Kidney (tissue), 22 donors: ENCODE measurements at places on chromosomes 1 and 21.

DNA sequence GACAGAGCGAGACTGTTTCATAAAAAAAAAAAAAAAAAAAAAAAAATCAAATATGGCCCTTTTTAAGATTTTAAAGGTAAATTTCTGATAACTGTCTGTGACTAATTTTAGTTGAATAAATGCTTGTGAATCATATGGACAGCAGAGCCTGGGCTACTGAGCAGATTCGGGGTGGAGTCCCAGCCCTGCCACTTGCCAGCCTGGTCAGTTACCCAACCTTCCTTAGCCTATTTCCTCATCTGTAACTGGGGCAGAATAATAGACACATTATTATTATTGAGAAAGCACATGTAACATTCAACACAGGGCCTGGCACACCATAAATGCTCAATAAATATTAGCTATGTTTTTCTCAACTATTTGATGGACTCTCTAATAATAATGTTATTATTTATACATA lies 11.2 kb upstream of the H3-3A start:
- no peaks in the 10 kb centered on the region for H3K4me1 ChIP-seq
- no peak overlapping the region for H3K27ac ChIP-seq
- no peaks in the 10 kb centered on the region for H3K36me3 ChIP-seq

DNA sequence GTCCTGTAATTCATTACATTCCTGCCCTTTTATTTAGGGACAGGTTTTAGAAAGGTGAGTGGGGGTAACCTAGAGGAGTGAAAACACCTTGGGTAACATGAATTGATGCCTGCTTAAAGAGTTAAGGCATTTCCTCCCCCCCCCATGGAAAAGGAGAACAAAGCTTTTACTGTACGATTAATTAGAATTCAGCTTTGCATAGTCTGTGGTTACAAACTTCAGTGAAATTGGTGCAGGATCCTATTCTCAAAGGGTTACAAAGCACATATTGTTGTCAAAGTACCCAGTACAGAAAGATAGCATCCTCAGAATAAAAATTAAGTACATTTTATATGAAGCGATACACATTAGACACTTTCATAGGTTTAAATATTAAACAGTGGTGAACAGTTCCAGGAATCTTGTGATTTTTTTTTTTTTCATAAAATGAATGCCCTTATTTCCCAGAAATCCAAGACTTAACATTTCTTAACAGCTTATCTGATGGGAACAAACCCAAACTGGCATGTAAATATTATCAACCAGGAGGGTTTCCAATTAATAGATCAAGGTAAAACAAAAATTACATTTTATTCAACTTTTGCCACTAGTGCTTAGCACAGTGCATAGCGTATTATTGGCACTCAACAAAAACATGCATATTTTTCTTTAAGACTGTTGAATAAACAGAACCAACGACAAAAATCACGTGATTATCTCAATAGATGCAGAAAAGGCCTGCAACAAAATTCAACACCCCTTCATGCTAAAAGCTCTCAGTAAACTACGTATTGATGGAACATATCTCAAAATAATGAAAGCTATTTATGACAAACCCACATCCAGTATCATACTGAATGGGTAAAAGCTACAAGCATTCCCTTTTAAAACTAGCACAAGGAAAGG lies 172.7 kb downstream of the PDE4B start:
- H3K36me3 ChIP-seq, result no peaks in the 10 kb centered on the region
- no peak overlapping the region for H3K27ac ChIP-seq
- peaks cover 2% of the 10 kb centered on the region for H3K4me1 ChIP-seq
- no peaks in the 10 kb centered on the region for H3K27me3 ChIP-seq
- H3K4me3 ChIP-seq, result no peak overlapping the region

GRCh38 chr1:101697072-101697471 lies 299.7 kb downstream of the OLFM3 start:
- H3K36me3 ChIP-seq, result no peaks in the 10 kb centered on the region
- no peaks in the 10 kb centered on the region for H3K4me1 ChIP-seq
- no peak overlapping the region for H3K27ac ChIP-seq

DNA sequence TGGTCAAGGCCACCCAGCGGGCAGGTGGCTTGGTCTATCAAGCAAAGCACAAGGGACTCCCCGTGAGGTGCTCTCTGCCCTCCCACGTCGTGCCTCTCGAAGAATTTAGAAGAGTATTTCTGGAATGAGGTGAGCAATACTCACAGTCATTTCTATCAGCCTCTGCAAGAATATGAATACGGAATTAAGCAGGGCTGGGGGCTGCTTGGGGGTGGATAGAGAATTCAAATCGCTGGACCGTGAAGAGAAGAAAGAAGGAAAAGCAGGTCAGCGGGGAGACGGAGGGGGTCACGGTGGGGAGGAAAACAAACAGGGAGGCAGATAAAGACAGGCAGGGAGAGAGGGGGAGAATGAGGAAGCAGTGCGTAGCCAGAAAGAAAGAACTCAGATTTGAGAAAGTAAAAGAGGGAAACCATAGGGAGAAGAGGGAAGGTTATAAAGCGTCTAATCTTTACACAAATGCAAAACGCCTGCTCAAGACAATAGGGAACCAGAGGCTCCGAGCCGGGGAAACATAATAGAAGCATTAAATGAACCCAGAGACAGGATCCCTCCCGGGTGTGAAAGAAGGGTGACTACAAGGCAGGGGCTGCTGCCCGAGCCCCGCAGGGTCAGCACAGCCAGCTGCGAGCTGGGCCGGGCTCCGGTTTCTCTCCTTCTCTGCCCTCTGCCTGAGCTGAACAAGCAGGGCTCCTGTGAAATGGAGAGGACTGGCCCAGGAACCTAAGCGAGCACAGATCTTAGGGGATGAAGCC lies 2.1 kb upstream of the EDN2 start:
- no peak overlapping the region for H3K4me3 ChIP-seq
- peak; percentile 79 for DNase-seq
- H3K36me3 ChIP-seq, result no peaks in the 10 kb centered on the region
- H3K27ac ChIP-seq, result peak overlapping the region; percentile 44
- H3K27me3 ChIP-seq, result no peaks in the 10 kb centered on the region

DNA sequence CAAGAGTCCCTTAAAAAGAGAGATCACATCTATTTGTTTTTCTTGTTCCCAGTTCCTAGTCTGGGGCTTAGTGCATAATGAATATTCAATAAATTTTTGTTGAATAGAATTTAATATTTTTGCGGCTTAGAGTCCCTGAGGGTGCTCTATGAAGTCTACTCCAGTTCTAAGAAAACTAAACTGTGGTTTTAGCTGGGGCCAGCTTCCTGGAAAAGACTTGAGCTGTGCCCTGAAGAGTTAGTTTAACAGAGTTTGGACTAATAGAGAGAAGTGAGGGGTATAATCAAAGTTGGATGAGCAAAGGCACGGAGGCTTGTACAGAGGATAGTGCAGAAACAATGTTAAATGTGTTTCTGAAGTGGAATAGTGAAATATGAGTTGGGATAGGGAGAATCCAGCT lies 168.9 kb downstream of the FASLG start:
- DNase-seq, result no peak
- no peaks in the 10 kb centered on the region for H3K27me3 ChIP-seq
- no peaks in the 10 kb centered on the region for H3K36me3 ChIP-seq
- peaks cover 4% of the 10 kb centered on the region for H3K4me1 ChIP-seq

DNA sequence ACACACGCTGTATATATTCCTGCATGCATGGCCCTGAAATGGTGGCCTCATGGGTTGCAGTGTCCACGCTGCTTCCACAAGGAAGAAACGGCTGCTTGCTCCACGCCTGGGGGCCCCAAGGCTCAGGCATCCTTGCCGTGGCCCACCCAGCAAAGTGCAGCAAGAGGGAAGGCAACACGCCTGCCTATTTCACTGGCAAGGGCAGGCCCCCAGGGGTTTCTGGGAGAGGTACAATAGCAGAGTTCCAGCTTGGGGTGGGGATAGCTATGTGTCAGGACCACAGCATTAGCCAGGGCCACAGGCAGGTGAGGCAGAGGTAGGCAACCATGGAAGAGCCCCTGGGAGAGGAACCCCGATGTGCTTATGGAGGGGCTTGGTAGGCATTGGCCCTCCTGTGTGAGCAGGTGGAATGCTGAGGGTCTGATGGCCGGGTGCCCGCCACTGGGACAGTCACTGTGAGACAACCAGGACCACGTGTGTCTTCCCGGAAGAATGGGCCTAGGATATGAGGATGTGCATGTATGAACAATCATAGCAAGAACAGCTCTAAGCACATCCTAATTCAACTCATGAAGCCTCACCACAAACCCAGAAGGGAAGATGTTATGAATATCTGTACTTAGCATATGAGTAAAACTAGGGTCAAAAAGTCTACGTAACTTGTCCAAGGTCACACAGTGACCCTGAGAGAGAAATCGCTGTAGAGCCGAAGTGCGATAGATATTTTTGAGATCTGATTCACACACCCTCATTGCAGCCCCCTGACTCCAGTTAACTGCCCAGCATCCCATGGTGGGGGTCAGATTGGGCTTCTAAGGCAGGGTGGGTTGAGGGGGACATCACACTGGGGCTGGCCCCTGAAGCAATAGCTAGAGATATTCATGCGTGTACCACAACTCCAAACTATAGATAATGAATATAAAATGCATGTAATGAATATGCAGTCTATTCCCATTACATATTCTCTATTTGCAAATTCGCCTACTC lies 11.8 kb downstream of the TFF2 start:
- peak; percentile 24 for DNase-seq
- H3K27me3 ChIP-seq, result no peaks in the 10 kb centered on the region
- H3K4me1 ChIP-seq, result no peaks in the 10 kb centered on the region
- no peak overlapping the region for H3K4me3 ChIP-seq
- no peaks in the 10 kb centered on the region for H3K36me3 ChIP-seq

DNA sequence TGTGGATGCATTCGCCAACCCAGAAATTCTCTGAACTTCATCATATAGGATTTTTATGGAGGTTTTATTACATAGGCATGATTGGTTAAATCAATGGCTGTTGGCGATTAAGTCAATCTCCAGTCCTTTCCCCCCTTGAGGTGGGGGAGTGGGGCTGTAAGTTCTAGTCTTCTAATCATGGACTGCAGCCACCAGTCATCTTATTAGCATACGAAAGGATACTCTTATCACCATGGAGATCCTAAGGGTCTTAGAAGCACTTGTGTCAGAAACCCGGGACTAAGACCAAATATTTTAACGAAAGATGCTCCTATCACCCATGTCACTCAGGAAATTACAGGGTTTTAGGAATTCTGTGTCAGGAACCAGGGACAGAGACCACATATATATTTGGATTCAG lies 36.3 kb downstream of the SDCCAG8 start:
- H3K27ac ChIP-seq, result no peak overlapping the region
- no peaks in the 10 kb centered on the region for H3K4me1 ChIP-seq
- no peak for DNase-seq

DNA sequence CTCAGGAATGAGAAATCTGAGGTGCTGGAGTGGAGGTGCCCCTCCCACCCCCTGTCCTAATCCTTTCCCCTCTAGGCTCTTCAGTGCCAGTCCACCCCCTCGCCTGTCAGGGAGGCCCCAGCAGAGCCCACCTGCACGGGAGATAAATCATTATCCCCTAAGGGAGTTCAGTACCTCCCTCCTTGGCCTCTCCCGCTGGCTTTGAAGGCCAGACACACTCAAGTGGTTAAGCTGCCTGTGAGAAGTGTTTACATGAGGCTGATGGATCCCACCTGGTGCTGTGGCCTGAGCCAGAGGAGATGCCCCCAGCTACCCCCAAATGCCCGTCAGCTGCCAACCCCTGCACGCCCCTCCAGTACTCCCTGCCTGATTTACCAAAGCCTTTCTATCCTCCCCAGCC lies 3.7 kb downstream of the RSPO1 start:
- H3K27ac ChIP-seq, result no peak overlapping the region
- DNase-seq, result peak; percentile 89
- no peaks in the 10 kb centered on the region for H3K4me1 ChIP-seq
- H3K36me3 ChIP-seq, result no peaks in the 10 kb centered on the region
- no peak overlapping the region for H3K4me3 ChIP-seq

- peaks cover 11% of the 10 kb centered on the region for H3K4me1 ChIP-seq
- no peak for DNase-seq
- no peak overlapping the region for H3K27ac ChIP-seq
- peak overlapping the region; percentile 46 for H3K4me3 ChIP-seq
- H3K27me3 ChIP-seq, result no peaks in the 10 kb centered on the region
These were observed 1.5 kb upstream of the SCP2 start for GRCh38 chr1:52925571-52926005.

GRCh38 chr1:61245696-61246400 lies 163.5 kb downstream of the NFIA start:
- H3K27ac ChIP-seq, result no peak overlapping the region
- H3K4me1 ChIP-seq, result no peaks in the 10 kb centered on the region
- H3K36me3 ChIP-seq, result no peaks in the 10 kb centered on the region
- H3K4me3 ChIP-seq, result peak overlapping the region; percentile 12
- H3K27me3 ChIP-seq, result no peaks in the 10 kb centered on the region

DNA sequence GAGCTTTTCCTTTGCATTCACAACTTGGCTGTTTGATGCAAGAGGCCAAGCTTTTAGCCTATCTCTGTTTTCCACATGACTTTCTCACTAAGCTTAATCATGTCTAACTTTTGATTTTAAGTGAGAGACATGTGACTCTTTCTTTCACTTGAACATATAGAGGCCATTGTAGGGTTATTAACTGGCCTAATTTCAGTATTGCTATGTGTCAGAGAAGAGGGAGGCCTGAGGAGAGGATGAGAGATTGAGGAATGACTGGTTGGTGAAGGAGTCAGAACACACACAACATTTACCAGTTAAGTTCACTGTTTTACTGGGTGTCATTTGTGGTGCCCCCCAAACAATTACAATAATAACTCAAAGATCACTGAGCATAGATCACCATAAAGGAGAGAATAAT lies 193.5 kb downstream of the CYYR1 start:
- no peak overlapping the region for H3K27ac ChIP-seq
- no peak for DNase-seq
- no peak overlapping the region for H3K4me3 ChIP-seq
- H3K27me3 ChIP-seq, result no peaks in the 10 kb centered on the region
- no peaks in the 10 kb centered on the region for H3K36me3 ChIP-seq

GRCh38 chr1:60078182-60078581 lies 4.6 kb upstream of the C1orf87 start:
- H3K4me1 ChIP-seq, result no peaks in the 10 kb centered on the region
- H3K27ac ChIP-seq, result no peak overlapping the region
- H3K4me3 ChIP-seq, result no peak overlapping the region
- peaks cover 3% of the 10 kb centered on the region for H3K27me3 ChIP-seq
- no peak for DNase-seq
- H3K36me3 ChIP-seq, result no peaks in the 10 kb centered on the region

DNA sequence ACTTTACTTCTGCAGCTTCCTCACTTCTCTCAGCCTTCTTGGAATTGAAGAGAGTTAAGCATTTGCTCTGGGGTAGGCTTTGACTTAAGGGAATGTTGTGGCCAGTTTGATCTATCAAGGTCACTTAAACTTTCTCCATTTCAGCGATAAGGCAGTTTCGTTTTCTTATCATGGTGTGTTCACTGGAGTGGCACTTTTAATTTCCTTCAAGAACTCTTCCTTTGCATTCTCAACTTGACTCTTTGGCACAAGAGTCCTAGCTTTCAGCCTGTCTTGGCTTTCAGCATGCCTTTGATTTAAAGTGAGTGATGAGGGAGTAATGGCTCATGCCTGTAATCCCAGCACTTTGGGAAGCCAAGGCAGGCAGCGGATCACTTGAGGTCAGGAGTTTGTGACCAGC lies 38.7 kb downstream of the HS2ST1 start:
- no peak overlapping the region for H3K27ac ChIP-seq
- H3K27me3 ChIP-seq, result no peaks in the 10 kb centered on the region
- no peaks in the 10 kb centered on the region for H3K4me1 ChIP-seq
- H3K36me3 ChIP-seq, result no peaks in the 10 kb centered on the region
- no peak overlapping the region for H3K4me3 ChIP-seq

GRCh38 chr1:177600321-177600720 lies 369.5 kb downstream of the SEC16B start:
- no peaks in the 10 kb centered on the region for H3K27me3 ChIP-seq
- no peak overlapping the region for H3K27ac ChIP-seq
- no peak overlapping the region for H3K4me3 ChIP-seq
- H3K4me1 ChIP-seq, result no peaks in the 10 kb centered on the region
- DNase-seq, result no peak
